Activated naive CD4-positive, alpha-beta T cell treated with anti-CD3 and anti-CD28 coated beads, Interleukin-2, amount 10 ng/mL, durations not matched to agents 5 hours and 36 hours (primary cell): ENCODE measurements at places on chromosomes 3 and 15. TPM values are rescaled to one million over a fixed set of nuclear protein-coding genes. Genes with fewer than 3 reads are reported as not detected.

ZNF501 gene
- total RNA-seq, result 2.5 TPM

RETNLB gene
- total RNA-seq, result not detected

GPR149 gene
- total RNA-seq, result not detected

OGG1 gene
- 35.7 TPM for total RNA-seq

BUB1B gene
- total RNA-seq, result 70.0 TPM

TRH gene
- total RNA-seq, result not detected

GOLGA6D gene
- total RNA-seq, result not detected

FILIP1L gene
- total RNA-seq, result 0.34 TPM

PAK6 gene
- total RNA-seq, result 0.91 TPM

RTP1 gene
- not detected for total RNA-seq

CEP19 gene
- total RNA-seq, result 6.7 TPM

MED12L gene
- 0.18 TPM for total RNA-seq

TBC1D21 gene
- not detected for total RNA-seq

LSAMP gene
- not detected for total RNA-seq

KBTBD8 gene
- total RNA-seq, result 9.3 TPM

POLQ gene
- total RNA-seq, result 18.7 TPM

STAB1 gene
- not detected for total RNA-seq

NRROS gene
- total RNA-seq, result 31.8 TPM
